ENCODE measurements at places on chromosomes 5 and 9.

- no peak for DNase-seq
These were observed 73.0 kb downstream of the KIF24 start for GRCh38 chr9:34256104-34256503.

DNA sequence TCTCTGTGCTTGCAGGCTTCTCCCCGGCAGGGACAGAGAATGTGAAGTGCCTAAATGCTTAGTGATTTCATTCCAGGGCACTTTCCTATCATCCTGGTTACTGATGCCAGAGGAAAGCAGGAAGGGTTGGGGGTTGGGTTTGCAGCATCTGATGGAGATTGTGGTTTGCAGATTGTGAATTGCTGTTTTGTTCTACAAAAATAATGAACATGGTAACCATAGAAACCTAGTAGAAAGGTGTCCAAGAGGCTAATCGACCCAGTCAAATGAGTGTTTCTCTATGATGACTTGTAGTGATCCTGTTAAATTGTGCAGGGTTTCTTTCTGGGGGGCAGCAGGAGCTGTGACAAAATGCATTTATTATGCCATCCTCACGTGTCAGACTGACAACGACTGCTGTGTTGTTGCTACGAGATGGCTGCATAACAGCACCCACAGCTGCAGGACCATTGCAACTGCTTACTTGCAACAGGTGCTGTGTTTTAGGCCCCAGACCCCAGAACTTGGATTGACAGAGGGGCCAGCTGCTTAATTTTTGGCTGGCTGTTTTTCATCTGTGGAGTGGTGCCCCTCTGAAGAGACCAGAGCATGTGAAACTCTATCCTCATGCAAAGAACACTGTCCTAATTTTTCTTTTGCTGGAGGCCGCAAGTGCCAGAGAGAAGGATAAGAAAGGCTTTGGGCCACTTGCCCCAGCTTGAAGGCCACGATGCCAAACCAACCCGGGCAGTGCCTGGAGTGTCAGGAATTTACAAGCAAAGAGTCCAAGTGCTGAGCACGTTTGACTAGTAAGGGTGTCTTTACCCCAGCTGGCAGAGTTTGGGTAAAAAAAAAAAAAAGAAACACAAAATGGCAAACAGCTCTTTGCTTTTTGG is 397.8 kb downstream of the GADD45G start:
- DNase-seq: no peak

GRCh38 chr5:67409126-67409777 is 212.7 kb upstream of the CD180 start:
- DNase-seq: no peak

GRCh38 chr9:134658378-134658955 is 16.9 kb downstream of the COL5A1 start:
- DNase-seq: no peak

GRCh38 chr9:8457816-8458215 is 658.2 kb upstream of the DMAC1 start:
- no peak for DNase-seq

- no peak for DNase-seq
These were observed 11.6 kb upstream of the RAB14 start for GRCh38 chr9:121213136-121213806.

DNA sequence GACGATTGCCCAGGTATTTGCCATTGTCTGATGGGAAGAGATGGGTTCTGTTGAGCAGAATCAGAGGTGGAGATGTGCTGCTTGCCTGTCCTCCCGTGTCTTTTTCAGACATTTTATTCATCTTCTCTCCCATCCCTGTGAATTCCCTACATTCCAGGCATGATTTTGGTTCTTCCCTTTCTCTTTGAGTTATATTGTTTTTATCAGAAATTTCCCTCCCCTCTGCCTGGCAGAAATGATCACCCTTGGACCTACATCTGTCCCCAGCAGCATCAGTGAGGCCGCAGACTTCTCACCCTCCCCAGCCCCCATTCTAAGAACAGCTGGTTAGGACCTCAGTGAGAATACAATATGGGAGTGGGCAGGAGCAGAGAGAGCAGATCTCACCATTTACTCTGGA is 640.2 kb downstream of the CCDC171 start:
- no peak for DNase-seq

GRCh38 chr5:72628771-72629371 is 121.7 kb upstream of the ZNF366 start:
- DNase-seq: no peak

DNA sequence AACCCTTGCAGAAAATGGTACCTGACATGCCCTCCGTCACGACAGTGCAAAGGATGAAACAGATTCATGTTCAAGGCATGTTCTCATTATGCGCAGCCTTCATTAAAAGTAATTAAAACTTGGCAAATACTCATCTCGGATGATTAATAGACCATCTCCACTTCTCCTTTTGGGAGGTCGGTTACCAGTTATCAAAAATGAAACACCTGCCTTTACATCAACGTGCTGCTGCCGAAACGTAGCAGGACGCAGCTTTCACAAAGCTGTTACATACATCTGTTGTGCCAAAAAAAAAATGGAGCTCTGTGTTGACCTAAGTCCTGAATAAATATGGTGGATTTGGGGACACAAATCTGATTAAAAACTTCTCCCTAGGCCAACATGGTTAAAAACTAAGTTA is 75.7 kb downstream of the PTCH1 start:
- DNase-seq: no peak

GRCh38 chr5:42235837-42236236 is 187.4 kb upstream of the GHR start:
- DNase-seq: no peak

DNA sequence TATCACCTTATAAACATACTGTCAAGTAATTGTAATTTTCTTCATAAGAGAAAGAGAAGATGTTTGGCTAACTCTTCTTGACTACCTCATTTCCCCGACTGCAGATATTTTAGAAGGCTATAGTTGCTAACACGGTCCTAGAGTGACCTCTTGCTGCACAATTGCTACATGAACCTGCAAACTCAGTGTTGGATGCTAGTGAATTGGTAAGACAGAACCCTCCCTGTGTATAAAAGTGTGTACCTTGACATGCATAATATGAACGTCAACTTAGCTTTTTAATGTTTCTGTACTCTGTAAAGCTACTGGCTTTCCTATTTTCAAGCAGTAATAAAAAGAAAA is 46.7 kb upstream of the CER1 start:
- no peak for DNase-seq

DNA sequence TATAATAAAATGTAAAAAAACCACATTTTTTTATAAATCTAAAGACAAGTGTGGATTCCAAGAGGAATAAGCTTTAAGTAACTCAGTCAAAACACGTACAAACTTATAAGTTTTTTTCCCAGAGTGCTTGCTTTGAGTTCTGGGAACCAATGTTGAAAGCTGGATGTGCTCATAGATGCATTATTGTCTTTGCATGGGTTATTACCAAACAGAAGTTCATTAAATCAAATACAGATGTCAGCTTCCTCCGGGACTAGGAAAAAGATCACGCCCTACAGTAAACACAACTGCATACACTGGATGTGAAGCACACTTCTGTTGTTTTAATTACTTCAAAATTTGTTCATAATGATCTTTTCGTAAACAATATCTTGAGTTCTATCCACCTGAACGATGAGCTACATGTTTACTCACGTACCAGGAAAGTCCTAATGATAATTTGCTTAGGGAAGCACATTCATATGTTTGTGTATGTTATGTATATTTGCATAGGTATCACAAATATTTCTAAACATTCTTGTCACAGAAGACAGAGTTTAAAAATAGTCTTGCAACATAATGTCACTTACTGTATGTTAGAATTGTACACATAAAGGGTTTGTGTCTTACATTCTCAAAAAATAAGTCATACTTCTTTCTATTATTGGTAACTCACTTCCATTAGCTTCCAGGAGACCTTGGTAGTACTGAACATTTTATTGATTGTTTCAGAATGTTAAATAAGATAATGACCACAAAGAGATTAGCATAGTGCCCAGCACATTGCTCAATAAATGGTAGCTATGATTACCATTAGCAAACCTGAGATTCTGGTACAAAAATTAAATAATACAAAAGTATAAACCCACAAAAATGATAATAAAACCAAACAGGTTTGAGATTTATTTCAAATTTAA is 427.4 kb downstream of the CETN3 start:
- no peak for DNase-seq

GRCh38 chr9:128409978-128410377 is 10.7 kb upstream of the CERCAM start:
- DNase-seq: no peak

DNA sequence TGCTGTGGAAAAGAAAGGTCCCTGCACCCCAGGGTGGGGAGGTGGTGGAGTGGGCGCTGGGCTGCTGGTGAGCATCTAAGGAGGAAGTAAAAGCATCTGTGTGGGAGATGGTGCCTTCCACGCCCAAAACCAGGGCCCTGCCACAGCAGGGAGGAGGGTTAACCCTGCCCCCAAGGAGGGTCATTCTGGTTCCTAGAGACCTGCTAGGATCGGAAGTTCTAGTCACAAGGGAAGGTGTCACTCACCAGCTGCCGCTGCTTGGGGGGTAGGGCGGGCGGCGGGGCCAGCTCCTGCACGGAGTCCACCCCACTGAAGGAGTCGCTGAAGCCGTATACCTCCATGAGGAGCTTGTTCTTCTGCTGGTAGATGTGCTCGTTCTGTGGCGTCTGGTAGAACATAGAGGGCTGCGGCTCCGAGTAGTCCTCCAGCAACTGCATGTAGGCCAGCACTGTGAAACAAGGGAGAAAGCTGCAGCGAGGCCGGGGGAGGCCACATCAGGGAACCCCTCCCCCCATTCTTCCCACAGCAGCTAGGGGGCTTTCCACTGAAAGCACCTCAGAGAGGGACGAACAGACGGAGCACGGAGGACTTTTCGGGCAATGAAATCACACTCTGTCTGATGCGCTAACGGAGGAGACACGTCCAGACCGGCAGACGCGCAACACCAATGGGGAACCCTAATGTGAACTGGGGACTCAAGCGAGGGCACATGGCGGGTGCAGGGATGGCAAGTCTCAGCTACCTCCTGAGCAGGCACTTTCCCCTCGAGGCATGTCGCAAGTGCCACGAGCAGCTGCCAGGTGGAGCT is 76.4 kb downstream of the PRRT1B start:
- peak; percentile 57 for DNase-seq

DNA sequence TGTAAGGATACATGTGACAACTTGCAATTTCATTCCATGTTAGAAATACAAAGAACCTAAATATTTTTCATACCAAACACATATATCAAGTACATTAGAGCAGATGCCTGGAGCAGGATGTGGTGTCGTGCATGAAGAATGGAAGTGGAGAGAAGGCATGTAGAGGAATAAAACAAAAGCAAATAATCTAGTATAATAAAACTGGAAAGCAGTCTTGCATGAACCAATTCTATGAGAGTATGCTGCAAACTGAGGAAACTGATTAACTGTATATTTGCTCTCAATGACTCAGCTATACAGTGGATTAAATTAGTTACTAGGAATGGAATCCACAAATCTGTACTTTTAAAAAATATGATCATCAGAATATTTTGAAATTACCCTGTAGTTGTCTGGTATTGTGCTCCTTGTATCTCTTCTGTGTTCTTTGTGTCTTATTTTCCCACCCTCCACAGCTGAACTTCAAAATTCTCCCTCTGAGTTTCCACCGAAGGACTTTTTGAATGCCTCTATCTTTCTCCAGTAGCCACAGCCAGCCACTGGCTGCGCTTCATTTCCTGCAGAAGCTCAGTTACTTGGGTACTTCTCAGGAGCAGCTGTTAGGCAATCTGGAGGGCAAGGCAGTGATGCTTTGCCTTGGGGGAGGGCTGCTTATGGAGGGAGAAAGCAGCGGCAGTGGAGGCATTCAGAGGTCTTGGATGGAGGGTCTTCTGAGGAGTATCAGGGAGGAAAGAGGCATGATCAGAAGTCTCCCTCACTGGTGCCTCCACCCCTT is 608.0 kb downstream of the BRINP1 start:
- no peak for DNase-seq

- no peak for DNase-seq
These were observed 194.4 kb upstream of the TLE4 start for GRCh38 chr9:79377339-79377855.

DNA sequence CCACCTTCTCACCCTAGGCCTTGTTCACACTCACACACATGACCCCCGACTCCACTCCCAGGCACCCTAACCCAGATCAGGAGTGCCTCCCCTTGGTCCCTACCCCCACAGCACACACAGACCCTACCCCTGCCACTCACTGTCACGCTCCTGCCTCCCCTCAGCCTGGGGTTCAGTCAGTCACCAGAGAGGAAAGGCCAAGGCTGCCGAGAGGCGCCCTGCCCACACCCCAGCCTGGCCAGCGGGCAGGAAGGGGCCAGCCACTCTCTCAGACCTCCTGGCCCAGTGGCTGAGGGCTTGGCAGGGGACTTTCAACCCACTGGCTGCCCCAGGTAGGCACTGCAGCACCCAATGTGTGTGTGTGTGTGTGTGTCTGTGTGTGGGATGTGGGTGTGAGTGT is 122.4 kb upstream of the MVB12B start:
- no peak for DNase-seq

GRCh38 chr9:34203992-34204635 is 25.3 kb downstream of the UBAP1 start:
- no peak for DNase-seq

GRCh38 chr5:38008198-38008597 is 168.4 kb upstream of the GDNF start:
- DNase-seq: no peak

DNA sequence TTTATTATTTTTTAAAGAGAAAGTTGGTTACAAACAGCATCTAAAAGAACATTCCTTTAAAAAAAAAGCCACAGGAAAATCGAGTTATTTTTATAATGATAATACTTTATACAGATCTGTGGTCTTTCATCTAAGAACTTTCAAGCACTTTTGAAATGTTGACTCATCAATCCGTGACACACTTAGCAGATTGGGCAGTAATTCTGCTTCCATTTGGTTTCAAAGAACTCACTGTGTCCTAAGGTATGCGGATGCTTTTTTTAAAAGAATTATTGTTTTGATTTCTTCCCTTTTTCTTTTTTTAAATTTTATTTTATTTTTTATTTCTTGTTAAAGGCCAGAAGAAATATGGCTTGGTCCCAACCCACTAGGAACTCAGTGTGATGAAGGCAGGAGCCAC is 147.8 kb downstream of the AOPEP start:
- no peak for DNase-seq

DNA sequence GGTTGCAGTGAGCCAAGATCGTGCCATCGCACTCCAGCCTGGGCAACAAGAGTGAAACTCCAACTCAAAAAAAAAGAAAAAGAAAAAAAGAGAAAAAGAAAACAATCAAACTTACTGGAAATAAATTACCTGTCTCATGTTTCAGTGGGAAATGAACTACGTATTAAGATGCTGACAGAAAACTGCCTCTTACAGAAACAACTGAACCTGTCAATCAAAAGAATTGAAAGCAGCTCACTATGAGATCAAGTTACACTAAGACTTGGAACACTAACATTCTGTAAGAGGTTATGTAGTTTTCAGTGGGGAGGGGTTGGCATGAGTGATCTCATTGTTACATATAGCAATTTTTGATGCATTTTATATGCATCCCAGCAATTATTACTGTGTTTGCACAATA is 64.4 kb upstream of the SPATA31E1 start:
- no peak for DNase-seq

DNA sequence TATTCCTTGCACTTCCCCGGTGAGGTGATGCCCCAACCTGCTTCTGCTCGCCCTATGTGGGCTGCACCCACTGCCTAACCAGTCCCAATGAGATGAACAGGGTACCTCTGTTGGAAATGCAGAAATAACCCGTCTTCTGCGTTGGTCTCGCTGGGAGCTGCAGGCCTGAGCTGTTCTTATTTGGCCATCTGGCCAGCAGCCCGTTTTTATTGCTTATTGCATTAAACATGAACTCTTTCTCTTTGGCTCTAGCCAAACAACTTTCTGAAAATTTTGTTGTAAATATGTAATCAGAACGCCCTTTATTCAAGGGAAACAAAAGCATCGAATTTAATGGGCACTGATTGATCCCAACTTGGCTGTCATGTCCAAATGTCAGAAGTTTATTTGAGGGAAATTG is 124.7 kb upstream of the FTMT start:
- DNase-seq: no peak

- DNase-seq: no peak
These were observed 513.6 kb downstream of the RASEF start for GRCh38 chr9:82549174-82549821.

Measured in GM12892 (cell line).